ENCODE measurements at places on chromosomes 3 and 15.

GRCh38 chr3:182519569-182519968, 273.7 kb upstream of the ATP11B start:
- DNase-seq = no peak

DNA sequence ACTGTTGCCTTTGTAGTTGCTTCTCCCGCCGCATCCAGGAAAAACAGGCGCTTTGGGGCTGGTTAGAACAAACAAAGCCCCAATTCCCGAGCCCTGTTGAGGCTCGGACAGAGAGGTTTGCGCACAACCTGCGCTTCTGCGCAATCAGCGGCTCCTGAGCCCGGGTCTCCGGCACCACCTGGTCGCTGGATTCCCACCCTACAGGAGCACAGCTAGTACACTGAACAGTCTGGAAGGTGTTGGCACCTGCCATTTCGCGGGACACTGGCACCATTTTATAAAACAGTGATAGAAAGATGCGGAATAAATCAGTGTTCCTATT, 13.8 kb downstream of the ZIC4 start:
- no peak for DNase-seq

DNA sequence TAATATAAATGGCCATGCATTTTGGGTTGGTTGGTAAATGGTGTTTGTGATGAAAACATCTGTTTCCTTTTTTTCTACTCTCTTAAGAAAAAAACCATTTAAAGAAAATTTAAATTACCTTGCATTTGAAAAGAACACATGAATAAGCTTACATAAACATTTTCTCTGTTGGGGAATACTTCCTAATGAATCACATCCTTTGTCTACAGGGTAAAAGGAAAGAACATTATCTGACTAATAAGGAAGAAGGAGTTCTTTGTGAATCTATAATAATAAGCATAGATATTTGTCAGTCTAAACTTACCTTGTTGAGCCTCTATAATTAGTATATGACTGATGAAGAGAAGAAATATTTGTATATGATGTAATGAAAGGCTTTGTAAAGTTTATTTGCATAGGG, 254.1 kb upstream of the ZNF717 start:
- no peak for DNase-seq

DNA sequence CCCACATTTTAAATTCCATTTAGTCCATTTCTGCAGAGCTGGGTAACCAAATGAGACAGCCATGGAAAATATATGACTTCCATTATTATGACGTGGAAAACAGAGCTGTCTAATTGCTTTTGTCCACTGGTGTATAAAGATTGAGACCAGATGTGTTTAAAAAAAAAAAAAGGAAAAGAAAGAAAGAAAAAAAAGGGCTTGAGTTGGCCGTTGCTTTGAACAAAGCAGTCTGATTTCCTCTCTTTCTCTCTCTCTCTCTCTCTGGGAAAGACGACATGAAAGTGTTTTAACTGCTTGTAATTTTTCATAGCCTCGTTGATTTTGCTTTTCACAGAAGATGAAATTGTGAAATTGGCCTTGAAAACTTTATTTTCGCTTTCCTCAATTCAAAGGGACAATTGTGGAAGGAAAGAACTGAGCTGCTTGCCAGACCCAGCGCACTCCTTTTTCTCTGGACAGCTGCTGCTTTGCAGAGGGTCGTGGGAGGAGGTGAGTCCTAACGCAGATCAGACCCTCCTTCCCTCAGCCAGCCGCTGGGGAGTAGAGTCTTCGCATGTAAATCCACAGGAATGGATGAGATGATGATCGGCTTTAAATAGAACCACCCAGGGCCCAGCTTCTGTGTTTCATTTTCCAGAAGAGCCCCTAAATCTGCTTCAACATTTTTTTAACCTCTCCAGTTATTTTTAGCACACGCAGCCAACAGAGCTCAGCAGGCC, 42.8 kb upstream of the UBE2E1 start:
- no peak for DNase-seq
